Thymus (tissue), 14 donors: ENCODE measurements at places on chromosomes 6 and 20. TPM values are rescaled to one million over a fixed set of nuclear protein-coding genes. Genes with fewer than 3 reads are reported as not detected.

DNA sequence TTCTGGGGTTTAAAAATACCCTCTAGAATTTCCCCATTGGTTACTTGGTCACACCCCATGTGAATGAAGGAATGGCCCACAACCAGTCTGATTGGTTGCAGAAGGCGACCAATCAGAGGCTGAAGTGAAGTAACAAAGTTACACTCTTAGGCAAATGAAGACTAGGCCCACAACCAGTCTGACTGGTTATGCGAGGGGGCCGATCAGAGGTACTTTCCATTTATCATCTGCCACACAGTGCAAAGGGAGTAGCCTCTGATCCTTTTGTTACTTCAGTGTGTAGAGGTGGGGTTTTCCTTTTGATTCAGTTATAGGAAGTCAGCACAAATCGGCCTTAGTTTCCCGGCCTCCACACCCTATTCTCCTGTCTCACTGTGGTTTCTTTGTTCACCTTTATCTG lies 61.2 kb upstream of the SGK1 start:
- DNase-seq = no peak

DNA sequence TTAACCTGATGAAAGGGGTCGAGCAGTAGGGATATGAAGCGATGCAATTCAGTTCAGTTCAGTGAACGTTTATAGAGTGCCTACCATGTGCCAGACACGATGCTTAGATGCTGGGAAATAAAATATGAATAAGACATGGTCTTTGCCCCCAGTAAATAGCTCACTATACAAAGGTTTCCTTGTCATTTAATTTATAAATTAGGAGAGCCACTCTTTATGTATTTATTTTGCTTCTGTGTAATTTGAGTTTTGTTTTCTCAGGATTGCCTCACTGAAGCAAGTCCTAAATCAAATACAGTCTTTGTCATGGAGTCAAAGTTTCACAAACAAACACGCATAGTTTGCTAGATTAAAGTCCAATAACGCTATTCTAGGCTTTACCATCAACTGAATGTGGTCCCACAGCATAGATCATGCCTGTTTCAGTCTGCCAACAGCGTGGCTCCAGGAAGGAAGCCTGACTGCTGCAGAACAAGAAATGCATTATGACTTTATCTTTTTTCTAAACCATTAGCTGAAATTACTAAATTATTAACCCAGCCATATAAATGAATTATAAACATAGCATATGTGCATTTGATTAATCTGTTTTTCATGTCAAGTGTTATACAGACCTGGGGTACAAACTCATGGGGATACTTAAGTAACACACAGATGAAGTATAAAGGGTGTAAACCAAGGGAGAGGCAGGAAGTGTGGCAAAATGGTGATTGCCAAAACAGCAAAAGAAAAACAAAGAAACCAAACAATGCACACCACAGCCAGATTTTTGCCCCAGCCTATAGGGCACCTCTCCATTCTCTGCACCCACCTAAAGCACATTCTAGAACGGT lies 29.8 kb upstream of the CCN2 start:
- no peak for DNase-seq

DNA sequence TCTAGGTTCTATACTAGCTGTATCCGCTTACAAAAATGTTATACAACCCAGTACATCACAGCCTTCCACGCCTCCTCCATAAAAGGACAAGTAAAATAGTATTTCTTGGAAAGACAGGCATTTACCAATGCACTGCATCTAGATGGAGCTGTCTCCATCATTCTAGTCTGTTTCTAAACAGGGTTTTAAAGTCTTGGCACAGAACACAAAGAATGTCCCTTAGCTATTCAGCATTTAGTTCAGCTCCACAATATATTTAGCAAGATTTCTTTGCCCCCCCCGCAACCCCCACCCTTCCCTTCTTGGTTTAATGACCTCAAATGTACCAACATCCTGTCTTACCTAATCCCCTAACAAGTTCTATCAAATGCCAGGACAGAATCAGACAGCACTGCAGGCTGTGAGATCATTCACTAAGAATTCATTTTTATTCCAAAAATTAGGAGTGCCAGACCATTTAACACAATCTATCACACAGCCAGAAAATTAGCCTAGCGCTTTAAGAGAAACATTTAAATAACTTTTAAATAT lies 198.6 kb downstream of the BACH2 start:
- no peak for DNase-seq

DNA sequence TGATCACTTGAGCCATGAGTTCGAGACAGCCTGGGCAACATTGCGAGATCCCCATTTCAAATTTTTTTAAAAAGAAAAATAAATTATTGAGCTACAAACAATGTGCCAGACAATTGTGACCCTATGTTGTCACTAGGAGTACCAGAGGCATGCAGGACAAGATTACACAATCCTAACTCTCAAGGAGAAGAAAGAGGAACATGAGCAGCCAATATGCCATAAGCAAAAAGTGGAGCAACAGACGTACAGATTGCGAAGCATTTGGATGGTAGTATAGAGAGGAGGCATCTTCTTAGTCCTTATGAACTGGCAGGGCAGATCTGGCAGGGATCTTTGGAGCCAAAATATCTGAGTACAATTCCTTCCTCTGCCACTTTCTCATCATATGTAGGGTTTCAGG lies 156.4 kb downstream of the OR2B2 start:
- DNase-seq = no peak

- DNase-seq = no peak
These were observed 31.9 kb upstream of the ZBTB24 start for GRCh38 chr6:109514946-109515345.

DNA sequence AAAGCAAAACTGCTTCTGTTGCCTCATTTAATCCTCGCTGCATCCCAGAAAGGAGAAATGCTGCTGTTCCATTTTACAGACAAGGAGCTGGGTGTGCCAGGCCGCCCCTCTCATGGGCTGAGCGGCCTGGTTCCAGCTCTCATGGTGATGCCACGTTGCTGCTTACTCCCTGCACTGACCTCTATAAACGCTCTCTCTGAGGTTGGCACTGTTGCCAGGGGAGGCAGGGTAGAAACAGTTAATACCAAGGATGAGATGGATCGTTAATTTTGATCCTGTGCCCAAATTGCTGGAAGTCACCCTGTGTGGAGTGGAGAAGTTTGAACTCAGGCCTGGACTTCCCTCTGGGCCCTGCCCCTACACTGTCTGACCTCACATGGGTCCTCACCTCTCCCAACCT lies 25.6 kb downstream of the SIRPA start:
- no peak for DNase-seq

DNA sequence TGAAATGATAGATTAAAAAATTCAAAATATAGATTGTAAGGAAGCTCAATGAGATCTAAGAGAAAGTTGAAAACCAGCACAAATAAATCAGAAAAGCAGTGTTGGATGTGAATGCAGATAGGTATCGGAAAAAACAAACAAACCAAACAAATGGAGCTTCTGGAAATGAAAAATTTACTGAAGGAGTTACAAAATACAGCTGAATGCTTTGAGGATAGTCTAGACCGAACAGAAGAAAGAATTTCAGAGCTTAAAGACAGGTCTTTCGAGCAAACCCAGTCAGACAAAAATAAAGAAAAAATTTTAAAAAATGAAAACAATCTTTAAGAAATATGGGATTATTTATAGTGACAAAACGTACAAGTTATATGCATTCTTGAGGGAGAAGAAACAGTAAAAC lies 146.7 kb downstream of the FAM83B start:
- no peak for DNase-seq

DNA sequence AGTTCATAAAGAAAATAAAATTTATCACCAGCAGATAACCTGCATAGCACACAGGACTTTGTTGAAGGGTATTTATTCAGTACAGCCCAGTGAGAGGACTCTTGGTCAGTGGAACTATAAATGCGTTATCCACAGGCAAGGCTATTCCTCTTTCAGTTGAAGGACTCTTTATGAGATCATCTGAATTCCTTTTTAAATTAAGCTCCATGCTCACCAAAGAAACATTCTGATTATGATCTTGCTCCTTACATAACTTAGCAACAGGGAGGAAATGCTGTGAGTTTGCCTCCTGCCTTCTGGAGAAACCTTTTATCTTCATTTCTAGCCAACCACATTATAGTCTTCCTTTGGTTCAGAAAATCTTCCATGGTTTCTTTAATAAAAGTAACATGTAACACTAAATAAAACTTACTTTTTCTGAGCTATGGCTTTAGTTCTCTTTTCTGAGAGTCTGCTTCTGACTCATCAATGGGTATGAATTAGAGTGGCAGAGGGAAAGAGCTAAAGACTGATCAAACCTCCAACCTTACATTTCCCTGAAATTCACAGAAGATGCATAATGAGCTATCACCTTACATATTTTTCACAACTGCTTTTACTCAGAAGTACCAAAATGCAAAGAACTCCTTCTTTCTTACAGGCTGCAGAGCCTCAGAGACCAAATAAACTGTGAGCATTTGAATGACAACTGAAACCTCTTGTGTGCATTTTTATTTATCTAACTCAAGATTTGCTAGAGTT lies 267.2 kb downstream of the ADGRG6 start:
- no peak for DNase-seq

- no peak for DNase-seq
These were observed 59.7 kb downstream of the GPX5 start for GRCh38 chr6:28585335-28585734.

DNA sequence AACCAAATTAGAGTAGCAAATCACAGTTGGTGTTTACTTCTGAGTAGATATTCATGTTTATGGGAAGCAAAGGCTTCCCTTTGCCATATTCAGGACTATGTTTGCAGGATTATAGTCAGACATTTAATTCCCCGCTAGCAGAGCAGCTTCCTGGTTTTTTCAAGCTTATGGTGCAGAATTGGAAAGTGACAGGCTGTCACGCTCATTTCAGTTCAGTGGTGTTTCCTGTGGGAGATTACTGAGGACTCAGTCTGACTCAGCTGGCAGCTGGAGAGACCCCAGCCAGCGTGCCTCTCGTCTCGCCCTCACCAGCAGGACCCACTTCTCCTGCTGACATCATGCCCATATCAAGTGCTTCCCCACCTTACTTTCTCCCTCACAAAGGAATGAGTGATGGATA lies 85.1 kb downstream of the LYRM2 start:
- DNase-seq = no peak

DNA sequence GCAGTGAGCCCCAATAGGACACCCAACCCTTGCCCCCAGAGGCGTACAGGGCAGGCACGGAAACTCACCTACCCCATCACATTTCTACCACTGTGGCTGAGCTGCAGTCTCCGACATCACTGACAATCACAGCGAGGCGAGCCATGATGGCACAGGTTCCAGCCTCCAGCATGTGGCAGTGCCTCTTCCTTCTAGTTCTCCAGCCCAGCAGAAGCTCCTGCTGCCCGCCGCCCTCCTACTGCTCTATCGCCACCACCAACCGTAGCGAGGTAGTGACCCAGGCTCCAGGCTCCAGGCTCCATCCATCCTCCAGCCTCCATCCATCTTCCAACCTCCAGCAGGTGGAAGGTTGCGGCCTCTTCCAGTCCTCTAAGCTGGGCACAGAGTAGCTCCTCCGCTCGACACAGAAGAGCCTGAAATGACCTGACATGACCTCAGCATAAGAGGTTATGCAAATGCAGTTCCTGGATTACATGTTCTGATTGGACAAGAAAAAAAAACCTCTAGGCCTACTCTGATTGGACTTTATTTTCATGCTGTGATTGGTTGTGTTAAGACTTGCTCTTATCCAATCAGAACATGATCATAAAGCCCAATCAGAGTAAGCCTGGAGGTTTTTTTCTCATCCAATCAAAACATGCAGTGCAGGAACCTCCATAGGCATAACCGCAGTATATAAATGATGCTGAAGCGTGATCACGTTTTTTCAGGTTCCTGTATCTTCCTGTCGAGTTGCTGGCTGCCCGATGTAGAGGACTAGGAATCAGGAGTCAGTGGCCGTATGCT lies 438.9 kb upstream of the ZNF337 start:
- DNase-seq = no peak

DNA sequence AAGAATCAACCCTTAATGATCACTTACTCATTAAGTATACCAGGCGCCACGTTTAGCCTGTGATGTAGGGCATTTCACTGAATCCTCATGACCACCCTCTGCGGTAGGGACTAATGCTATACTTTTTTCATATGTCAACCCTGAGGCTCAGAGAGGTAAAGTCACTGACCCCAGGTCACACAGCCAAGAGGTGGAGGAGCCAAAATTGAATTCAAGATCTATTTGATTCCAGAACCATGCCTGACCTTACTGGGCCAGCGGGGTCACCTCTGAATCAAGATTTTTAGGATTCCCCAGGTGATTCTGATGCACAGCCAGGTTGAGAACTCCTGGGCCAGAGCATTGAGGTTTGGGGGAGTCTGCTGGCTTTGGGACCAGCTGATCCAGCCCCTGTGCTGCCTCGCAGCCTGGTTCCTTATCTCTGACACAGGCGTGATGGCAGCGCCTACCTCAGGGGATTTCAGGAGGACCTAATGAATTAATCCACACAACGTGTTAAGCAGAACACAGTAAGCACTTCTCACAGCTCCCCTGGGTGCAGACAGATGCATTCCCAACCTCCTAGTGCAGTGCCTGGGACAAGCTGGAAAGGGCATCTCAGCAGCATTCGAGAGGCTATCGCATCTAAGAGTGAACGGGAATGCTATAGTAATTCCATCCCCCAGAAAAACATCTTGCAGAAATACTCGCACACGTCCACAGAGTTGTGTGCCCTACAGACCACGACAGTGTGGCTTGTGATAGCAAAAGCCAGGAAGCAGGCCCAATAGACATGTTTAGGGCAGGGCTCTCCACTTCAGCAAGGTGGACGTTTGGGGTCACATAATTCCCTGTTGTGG lies 101.4 kb upstream of the PTPN1 start:
- DNase-seq = no peak

- DNase-seq = no peak
These were observed 16.6 kb downstream of the HLA-DPB1 start for GRCh38 chr6:33092385-33092784.

- DNase-seq = no peak
These were observed 16.4 kb downstream of the TBPL1 start for GRCh38 chr6:133969285-133969920.

DNA sequence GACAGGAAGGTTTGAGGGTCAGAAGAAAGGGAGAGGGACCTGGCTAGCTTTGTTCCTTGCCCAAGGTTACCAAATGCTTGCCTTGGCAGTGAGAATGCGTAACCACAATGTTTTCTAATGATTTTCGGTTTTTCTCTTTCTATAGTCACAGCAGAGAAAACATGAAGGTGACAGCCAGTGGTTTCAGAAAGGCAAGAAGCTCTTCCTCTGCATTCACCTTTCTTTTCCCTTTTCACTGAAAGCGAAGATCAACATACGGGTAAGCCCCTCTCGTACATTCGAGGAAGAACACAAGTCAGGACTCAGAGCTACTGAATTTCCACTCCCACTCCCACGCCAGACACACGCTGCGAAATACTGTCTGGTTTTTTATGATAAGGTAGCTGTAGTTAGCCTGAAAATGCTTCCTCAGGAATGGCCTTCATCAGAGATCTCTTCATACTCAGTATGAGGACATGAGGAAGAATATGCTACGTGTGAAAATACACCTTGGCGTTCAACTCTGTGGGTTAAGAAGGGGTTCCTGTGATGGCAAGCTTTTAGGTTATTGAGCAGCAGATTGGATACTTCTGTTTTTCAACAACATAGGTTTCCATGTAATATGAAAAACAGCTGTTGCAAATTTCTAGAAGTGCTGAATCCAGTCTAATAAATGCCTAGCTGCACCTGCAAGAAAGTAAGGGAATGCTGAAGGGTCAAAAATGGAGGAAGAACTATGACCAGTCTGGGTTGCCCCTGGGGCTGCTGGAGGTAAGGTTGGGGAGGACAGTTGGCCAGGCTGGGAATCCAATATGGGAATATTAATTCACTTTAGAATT lies 7.4 kb upstream of the CD83 start:
- DNase-seq = no peak

Gene LY6G5C
- 9.1 TPM for polyA plus RNA-seq

Gene COX4I2
- 5.4 TPM for polyA plus RNA-seq

Gene MUC21
- polyA plus RNA-seq = 0.27 TPM

Gene ADGRF5
- 5.0 TPM for polyA plus RNA-seq

Gene NRSN1
- polyA plus RNA-seq = 0.21 TPM

Gene ENPP3
- 50.5 TPM for polyA plus RNA-seq

Gene CALHM4
- polyA plus RNA-seq = 0.14 TPM

Gene RAB44
- 0.27 TPM for polyA plus RNA-seq
